ENCODE measurements at places on chromosomes 3 and 15.

GRCh38 chr3:184479426-184480126, 82.0 kb upstream of the EPHB3 start:
- no peaks in the 10 kb centered on the region for H3K36me3 ChIP-seq
- no peak for DNase-seq
- peaks cover 1% of the 10 kb centered on the region for H3K4me1 ChIP-seq
- H3K27me3 ChIP-seq, result no peaks in the 10 kb centered on the region
- H3K4me3 ChIP-seq, result no peak overlapping the region

DNA sequence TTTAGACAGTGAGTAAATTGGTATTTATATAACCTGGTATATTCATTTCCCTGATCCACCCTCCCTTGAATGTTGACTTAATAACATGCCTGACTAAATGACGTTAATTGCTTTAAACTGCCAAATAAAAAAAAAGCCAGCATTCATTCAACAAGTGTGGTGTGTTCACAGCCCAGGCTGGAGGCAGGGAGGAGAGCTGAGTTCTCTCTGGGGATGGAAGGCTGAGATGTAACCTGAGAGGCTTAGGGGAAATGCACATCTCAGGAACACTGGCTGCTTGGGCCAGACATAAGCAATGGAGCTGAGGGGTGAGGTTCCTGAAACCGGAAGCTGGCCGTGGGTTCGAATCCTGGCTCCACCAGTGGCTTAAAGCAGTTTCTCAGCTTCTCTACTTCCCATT, 17.3 kb downstream of the CACNA2D3 start:
- no peak overlapping the region for H3K27ac ChIP-seq
- no peak for DNase-seq
- no peaks in the 10 kb centered on the region for H3K4me1 ChIP-seq
- no peaks in the 10 kb centered on the region for H3K27me3 ChIP-seq
- no peaks in the 10 kb centered on the region for H3K36me3 ChIP-seq

GRCh38 chr3:141877911-141878310, 1.5 kb downstream of the ATP1B3 start:
- H3K27ac ChIP-seq, result peak overlapping the region; percentile 7
- peak overlapping the region; percentile 98 for H3K4me3 ChIP-seq
- H3K27me3 ChIP-seq, result no peaks in the 10 kb centered on the region
- peaks cover 34% of the 10 kb centered on the region for H3K36me3 ChIP-seq
- H3K4me1 ChIP-seq, result peaks cover 14% of the 10 kb centered on the region
- DNase-seq, result peak; percentile 38

- no peaks in the 10 kb centered on the region for H3K36me3 ChIP-seq
- no peaks in the 10 kb centered on the region for H3K27me3 ChIP-seq
- H3K27ac ChIP-seq, result peak overlapping the region; percentile 58
- no peak overlapping the region for H3K4me3 ChIP-seq
- H3K4me1 ChIP-seq, result peaks cover 26% of the 10 kb centered on the region
Measured at GRCh38 chr3:177810162-177810623, 612.9 kb upstream of the TBL1XR1 start.

DNA sequence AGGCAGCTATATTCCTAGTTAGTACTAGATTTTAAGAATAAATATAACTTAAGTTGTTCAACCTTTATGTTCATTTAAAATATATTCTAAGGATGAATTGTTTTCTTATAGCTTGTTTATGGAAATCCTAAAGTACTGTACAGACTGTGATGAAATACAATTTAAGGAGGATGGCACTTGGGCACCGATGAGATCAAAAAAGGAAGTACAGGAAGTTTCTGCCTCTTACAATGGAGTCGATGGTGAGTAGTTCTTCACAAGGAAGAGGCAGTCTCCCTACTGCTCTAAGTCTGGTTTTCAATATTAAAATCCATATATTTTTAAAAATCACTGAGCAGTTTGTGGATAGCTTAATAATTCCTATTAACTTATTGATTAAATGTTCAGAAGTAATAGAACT, 29.6 kb downstream of the CALML4 start:
- no peaks in the 10 kb centered on the region for H3K4me1 ChIP-seq
- no peak overlapping the region for H3K4me3 ChIP-seq
- H3K27me3 ChIP-seq, result no peaks in the 10 kb centered on the region
- H3K27ac ChIP-seq, result no peak overlapping the region
- peaks cover 37% of the 10 kb centered on the region for H3K36me3 ChIP-seq

DNA sequence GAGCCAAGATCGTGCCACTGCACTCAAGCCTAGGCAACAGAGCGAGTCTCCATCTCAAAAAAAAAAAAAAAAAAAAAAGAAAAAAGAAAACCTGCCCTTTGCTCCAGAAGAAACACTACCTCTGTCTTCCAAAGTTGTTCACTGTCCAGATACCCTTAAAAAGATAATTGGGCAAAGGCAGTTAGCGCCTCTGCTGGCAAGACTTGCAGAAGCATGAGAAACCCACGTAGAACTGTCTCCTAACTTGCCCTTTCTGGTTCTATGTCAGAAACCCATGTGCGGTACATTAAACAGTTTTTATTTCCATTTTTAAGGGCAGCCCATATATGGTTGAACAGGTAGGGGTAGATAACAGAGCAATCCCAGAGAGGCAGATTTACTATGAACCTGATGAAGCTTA, 1026.4 kb downstream of the ROBO2 start:
- no peaks in the 10 kb centered on the region for H3K4me1 ChIP-seq
- no peak overlapping the region for H3K4me3 ChIP-seq
- no peak overlapping the region for H3K27ac ChIP-seq
- H3K27me3 ChIP-seq, result no peaks in the 10 kb centered on the region
- H3K36me3 ChIP-seq, result no peaks in the 10 kb centered on the region
- no peak for DNase-seq

DNA sequence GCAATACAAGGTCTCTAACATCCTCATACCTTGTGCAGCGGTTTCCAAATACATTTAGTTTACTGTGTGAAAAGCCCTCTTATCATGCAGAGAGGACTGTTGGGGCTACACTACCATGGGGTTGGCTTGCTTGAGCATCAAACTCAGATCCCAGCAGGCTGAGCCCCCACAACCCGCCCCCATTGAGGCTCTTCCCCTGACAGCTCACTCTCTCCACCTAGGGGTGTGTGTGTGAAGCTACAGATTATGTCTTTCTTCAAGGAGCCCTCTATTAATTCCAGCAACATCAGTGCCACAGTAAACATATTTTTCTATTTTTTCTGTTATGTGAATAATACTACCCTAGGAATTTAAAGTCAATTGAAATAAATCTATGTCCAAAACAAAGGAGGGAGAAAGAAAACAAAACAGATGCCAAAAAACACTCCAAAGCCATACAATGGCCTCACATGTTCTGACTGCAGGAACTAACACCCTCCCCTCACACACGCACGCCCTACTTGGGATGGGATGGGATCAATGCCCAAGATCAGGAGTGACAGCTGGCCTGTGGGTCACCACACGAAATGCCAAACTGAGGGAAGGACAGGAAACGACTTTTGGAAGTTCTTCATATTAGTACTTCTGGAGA, 14.7 kb downstream of the TM4SF4 start:
- H3K4me1 ChIP-seq, result peaks cover 5% of the 10 kb centered on the region
- no peaks in the 10 kb centered on the region for H3K36me3 ChIP-seq
- H3K27ac ChIP-seq, result no peak overlapping the region
- DNase-seq, result no peak

- DNase-seq, result peak; percentile 42
- no peaks in the 10 kb centered on the region for H3K36me3 ChIP-seq
- no peak overlapping the region for H3K27ac ChIP-seq
- no peak overlapping the region for H3K4me3 ChIP-seq
Measured at GRCh38 chr3:192188218-192188835, 539.0 kb downstream of the FGF12 start.

- no peak overlapping the region for H3K27ac ChIP-seq
- H3K4me3 ChIP-seq, result no peak overlapping the region
- H3K27me3 ChIP-seq, result no peaks in the 10 kb centered on the region
- DNase-seq, result no peak
- H3K36me3 ChIP-seq, result no peaks in the 10 kb centered on the region
- no peaks in the 10 kb centered on the region for H3K4me1 ChIP-seq
Measured at GRCh38 chr15:26722621-26723160, 50.2 kb downstream of the GABRB3 start.

DNA sequence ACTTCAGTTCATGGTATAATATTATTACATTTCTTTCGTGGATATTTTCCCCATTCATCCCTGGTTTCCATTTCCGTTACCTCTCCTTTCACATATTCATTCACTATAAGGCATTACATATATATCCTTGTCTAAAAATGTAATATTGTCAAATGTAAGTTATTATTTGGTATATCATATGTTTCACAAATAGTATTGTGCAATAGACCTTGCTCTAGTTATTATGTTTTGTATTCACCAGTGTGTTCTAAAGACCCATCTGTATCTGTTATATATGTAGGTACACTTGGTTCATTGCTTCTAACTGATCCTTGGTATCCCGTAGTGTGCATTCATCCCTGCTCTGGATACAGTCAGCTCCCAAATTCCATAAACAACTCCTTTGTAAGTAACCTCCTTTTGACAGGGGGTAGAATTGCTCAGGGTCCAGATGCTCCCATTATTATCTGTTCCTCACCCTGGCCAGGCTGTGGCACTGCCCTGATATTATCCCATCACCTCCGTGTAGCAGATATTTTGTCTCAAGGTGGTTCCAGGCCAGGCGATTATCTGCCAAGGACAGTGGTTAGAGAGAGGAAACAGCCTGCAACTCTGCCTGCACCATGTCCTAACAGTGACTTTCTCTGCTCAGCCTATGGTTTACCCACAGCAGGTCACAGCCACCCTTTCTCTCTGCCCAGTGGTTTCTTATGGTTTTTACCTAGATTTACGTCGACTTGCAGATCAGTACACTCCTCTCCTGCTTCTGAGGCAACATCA, 29.2 kb downstream of the PAQR9 start:
- H3K27me3 ChIP-seq, result 0 out of 2 replicates have a peak, but pooled peaks cover 3% of the 10 kb centered on the region
- H3K36me3 ChIP-seq, result no peaks in the 10 kb centered on the region
- H3K4me1 ChIP-seq, result no peaks in the 10 kb centered on the region
- no peak overlapping the region for H3K4me3 ChIP-seq

DNA sequence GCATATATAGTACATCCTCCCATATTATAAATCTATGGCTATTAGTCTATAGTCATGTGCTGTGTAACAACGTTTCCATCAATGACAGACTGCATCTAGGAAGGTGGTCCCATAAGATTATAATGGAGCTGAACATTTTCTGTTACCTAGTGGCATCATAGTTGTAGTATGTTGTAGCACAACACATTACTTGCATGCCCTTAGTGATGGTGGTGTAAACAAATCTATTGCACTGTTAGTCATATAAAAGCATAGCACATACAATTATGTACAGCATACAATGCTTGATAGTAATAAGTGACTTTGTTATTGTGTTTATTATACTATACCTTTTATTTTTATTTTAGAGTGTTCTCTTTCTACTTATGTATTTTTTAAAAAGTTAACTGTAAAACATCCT, 37.4 kb upstream of the TNFSF10 start:
- no peaks in the 10 kb centered on the region for H3K36me3 ChIP-seq
- H3K27me3 ChIP-seq, result no peaks in the 10 kb centered on the region
- no peak overlapping the region for H3K4me3 ChIP-seq
- H3K4me1 ChIP-seq, result peaks cover 9% of the 10 kb centered on the region
- DNase-seq, result no peak
- no peak overlapping the region for H3K27ac ChIP-seq

GRCh38 chr15:88701561-88702095, 62.8 kb downstream of the ISG20 start:
- no peaks in the 10 kb centered on the region for H3K4me1 ChIP-seq
- H3K36me3 ChIP-seq, result no peaks in the 10 kb centered on the region
- DNase-seq, result no peak

DNA sequence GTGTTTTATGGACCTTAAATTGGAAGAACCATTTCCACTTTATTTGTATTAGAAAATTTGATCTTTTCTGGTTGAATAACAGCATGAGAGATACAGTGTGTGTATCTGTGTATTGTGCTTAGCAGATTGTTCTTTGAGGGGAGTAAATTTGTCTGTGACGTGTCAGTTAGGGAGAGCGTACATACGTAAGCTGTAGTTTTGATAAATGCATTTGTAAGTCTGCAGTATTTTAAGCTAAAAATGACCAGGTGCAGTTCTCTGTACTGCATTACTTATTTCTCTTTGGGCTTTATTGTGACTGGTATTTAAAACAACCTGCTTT, 264.8 kb downstream of the ROBO2 start:
- no peak for DNase-seq
- H3K27ac ChIP-seq, result no peak overlapping the region
- no peak overlapping the region for H3K4me3 ChIP-seq
- H3K27me3 ChIP-seq, result no peaks in the 10 kb centered on the region
- H3K4me1 ChIP-seq, result no peaks in the 10 kb centered on the region

DNA sequence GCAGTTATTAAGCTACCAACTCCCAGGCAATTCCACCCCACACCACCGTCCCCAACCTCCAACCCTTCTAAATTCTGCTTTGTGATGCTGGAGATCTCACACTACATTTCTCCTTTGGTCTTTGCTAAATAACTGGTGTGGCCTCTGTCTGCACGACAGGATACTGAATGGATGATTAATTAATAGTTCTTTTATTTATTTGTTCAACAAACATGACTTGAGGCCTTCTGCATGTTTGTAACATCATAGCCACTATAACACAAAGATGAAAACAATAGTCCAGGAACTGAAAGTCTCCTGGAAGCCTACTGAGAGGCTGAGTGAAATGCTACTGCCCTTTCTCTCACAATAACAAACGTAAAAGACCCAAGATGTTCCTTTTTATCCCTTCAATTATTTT, 609.5 kb upstream of the UBE2E2 start:
- no peaks in the 10 kb centered on the region for H3K36me3 ChIP-seq
- no peak overlapping the region for H3K4me3 ChIP-seq
- H3K27ac ChIP-seq, result no peak overlapping the region
- no peaks in the 10 kb centered on the region for H3K4me1 ChIP-seq

- no peak overlapping the region for H3K27ac ChIP-seq
- no peaks in the 10 kb centered on the region for H3K4me1 ChIP-seq
- 0 out of 2 replicates have a peak, but pooled peaks cover 7% of the 10 kb centered on the region for H3K27me3 ChIP-seq
- H3K4me3 ChIP-seq, result no peak overlapping the region
Measured at GRCh38 chr3:13014755-13015285, 58.4 kb downstream of the IQSEC1 start.

DNA sequence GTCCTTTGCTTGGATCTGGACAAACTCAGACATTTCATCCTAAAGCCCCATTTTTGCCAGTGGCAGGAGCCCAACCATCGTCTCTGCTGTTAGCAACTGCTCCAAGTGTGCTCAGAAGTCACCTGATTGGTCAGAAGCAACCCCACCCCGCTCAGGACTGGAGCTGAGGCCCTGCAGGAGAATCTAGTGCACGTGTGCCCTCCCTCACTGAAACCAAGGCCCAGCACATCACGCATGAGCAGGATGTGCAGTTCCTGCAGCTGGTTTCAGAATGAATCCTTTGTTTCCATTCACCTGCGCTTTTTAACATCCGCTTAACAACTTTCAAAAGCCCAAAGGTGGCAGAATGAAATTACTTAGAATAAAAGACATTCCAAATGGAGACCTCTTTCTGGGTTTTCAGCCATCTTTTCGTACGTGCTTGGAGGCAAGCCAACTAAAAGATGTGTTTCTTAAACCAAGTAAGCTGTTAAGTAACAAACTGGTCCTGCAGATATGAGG, 81.2 kb downstream of the SRGAP3 start:
- no peak for DNase-seq
- no peaks in the 10 kb centered on the region for H3K27me3 ChIP-seq
- no peak overlapping the region for H3K27ac ChIP-seq
- H3K36me3 ChIP-seq, result no peaks in the 10 kb centered on the region

DNA sequence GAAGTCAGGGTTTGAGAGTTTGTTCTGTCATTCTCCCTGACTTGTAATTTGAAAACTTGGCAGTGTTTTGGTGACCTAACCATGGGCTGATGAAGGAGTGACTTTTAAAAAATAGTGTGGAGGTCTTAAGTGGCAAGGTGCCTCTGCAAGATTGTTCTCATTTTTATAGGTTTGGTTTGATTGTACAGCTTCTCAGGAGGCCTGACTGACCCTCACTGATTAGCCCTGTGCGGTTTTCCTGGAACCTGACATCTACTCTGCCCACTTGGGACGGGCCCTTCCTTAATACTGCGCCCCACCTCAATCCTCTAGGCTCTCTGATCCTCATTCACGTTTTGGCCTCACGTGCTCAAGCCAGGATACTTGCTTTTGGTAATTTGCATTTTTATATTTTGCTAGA, 2.8 kb downstream of the UBE2E1 start:
- no peak for DNase-seq
- H3K27me3 ChIP-seq, result no peaks in the 10 kb centered on the region
- H3K4me3 ChIP-seq, result no peak overlapping the region

Data from SJSA1 (cell line).